Fibroblast of the aortic adventitia (primary cell): ENCODE measurements at places on chromosomes 1 and 21. TPM values are rescaled to one million over a fixed set of nuclear protein-coding genes. Genes with fewer than 3 reads are reported as not detected.

LCK gene
- total RNA-seq, result not detected in 2 replicates

FCGR3B gene
- not detected in 2 replicates for total RNA-seq

SELE gene
- not detected in 2 replicates for total RNA-seq

OR2L2 gene
- not detected in 2 replicates for total RNA-seq

SRRM1 gene
- 74.3 and 108 TPM in 2 replicates for total RNA-seq

CLCA4 gene
- total RNA-seq, result not detected in 2 replicates

KLF17 gene
- total RNA-seq, result 0.27 and 1.1 TPM in 2 replicates

LRRN2 gene
- 1.4 TPM in 1 of 2 replicates, not detected in the other for total RNA-seq

SH3BGR gene
- total RNA-seq, result 6.2 and 11.0 TPM in 2 replicates

CCDC190 gene
- 0.16 and 4.6 TPM in 2 replicates for total RNA-seq

BOLA1 gene
- 7.0 and 9.4 TPM in 2 replicates for total RNA-seq

DNA sequence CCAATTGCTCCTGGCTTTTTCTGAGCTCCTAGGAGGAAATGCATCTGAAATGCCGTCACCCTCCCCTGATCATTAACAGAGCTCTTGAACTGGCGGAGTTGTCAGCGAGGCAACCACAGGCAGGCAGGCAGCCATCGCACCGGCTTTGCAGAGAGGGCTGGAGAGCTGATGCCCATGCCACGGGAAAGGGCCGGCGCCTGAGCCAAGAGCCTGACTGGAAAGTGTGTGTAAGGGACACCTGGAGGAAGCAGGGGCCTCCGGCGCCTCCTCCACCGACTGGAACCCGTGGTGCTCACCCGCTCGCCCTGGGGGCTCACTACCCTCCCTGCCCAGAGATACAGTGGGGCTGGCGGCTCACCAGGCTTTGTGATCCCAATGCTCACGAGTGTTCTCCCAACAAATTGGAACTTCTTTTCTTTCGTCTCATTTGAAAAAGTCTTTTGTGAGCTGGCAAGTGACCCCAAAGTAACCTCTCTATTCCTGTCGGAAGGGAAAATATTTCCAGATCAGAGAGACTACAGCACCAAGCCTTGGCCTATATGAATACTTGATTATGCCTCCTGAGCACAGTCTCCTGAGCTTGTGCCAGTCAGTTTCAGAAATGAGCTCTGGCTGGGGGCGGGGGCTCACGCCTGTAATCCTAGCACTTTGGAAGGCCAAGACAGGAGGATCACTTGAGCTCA lies 97.7 kb upstream of the SLC25A33 start:
- DNase-seq, result peak; percentile 28

DNA sequence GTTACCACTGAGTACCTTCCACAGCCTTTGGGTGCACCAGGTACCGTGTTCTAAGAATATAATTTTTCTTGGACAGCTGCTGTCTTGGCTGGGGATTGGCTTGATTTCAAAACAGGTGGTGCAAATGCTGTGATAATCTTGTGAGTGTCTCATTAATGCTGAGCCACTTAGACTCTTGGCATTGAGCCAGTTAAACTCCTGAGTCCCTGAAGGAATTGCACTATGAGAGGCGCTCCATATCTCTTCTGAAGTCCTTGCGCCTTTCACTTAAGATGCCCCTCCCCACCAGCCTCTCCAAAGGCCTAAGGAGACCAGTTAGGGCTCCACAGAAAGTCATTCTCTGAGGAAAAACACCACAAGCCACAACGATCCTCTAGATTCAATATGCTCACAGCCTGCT lies 51.0 kb downstream of the BACH1 start:
- DNase-seq, result no peak

- peak; percentile 65 for DNase-seq
These were observed 587 bp downstream of the SCNM1 start for GRCh38 chr1:151166505-151166956.

DNA sequence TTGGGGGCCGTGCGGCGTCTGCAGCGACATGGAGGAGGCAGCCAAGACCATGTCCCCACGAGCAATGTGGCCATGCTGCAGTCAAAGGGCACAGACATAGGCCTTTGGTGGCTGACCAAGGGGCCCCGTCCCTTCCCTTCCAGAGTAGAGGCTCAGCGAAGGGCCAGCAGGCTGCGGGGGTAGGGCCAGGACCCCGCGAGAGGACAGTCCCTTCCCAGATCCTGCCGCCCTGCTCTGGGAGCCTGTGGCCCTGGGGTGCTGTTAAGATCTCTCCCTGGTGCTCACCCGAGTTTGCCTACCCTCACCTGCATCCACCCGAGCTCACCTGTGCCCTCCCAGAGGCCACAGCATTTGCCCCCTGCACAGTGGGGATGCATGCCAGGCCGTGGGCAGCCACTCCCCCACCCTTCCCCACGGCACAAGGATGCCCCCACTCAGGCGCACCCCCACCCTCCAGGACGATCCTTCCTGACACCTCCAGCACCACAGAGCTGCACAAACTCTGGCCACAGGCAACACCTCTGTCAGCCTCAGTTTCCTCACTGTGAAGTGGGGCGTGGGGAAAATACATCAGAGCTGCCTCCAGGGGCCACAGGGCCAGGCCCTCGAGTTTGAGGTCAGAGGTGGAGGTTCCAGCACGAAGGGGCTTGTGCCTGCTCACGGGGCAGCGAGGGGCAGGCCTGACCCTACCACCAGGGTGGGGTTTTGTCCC lies 15.5 kb downstream of the ITGB2 start:
- no peak for DNase-seq

DNA sequence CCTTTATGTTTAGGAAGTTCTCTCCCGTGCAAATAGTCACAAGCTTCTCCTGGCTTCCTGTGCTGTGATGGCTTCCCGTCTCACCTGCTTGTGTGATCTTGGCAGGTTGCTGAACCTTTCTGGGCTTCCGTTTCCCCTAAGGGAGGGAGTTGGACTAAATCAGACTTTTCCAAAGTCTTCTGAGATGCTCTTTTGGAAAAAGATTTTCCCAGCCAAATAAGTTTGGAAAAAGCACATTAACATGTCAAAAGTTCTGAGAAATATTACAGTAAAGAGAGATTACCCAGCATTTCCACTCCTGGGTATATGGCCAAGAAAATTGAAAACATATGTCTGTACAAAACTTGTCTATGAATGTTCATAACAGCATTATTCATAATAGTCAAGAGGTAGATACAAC lies 36.0 kb upstream of the TENT5C start:
- DNase-seq, result peak; percentile 52

- DNase-seq, result no peak
These were observed 3.4 kb downstream of the RGS8 start for GRCh38 chr1:182680901-182681567.

- peak; percentile 86 for DNase-seq
These were observed 12.1 kb downstream of the PRKACB start for GRCh38 chr1:84156210-84156621.

- DNase-seq, result peak; percentile 18
These were observed 1.4 kb downstream of the CHD1L start for GRCh38 chr1:147243841-147244240.

DNA sequence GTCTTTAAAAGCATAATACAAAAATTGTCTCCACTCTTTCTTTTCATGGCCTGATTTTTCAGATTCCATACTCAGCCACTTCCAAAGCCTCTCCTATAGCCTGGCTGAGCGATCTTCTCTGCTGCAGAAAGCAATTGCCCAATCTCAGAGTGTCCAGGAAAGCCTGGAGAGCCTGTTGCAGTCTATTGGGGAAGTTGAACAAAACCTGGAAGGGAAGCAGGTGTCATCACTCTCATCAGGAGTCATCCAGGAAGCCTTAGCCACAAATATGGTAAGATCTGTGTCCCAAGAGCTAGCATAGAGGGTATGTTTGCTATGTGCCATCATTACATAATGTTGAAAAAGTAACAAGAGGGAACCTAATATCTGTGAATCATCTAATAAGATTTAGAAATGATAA lies 130.7 kb upstream of the BMP8A start:
- DNase-seq, result peak; percentile 13

DNA sequence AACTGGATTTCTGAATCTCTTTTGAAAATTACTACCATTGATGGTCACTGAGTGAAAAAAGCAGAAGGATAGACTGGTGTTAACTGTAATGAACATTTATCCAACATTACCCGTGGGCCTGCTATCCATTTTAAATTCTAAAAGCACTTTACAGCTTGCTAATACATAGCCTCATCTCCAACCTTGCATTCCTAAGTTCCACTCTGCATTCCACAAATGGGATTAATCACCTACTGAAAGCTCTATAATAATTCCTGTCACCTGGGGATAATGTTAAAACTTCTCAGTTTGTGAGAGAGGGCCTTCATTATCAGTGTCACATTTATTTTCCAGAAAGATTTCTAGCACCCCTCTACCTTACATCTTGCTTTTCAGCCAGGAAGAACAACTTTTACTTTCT lies 38.2 kb downstream of the PTPRC start:
- DNase-seq, result no peak

DNA sequence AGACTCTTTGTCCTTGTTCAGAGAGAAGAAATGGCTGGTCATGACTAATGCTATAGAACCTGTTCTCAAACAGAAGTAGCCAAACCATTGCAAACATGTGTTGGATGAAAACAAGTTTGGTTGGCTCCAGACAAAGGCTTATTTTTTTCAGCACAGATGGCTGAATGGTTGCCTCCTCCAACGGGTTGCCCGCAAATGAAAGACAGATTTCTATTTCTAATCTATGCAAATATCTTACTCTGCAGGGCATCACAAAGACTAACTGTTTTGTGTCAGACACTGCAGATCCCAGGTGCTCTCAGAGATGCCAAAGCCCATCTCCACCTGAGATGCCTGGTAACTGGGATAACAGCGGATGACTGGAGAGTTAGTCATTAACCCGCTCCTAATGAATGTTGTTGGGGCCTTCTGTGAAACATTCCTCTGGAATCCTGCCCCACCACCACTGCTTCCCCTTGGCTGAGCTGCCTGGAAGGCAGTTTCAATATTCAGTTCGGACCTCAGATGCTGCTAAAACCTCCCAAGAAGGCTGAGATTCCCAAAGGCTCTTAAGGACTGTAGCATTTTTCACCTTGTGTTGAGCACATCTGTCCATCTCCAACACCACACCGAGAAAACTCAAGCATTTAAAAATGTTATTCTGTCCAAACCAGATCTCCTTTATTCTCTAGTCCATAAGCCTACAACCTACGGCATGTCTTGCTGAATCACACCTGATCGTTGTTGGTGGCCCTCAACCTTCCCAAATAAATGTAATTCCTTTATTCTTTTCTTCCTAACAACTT lies 104.4 kb downstream of the PTPN14 start:
- DNase-seq, result peak; percentile 91

GRCh38 chr1:25009671-25010262 lies 79.7 kb upstream of the RUNX3 start:
- DNase-seq, result no peak
